ENCODE measurements at places on chromosomes 5 and 9.
A peak's percentile ranks its signal among the peaks of the same experiment; 100 is the strongest.

GRCh38 chr9:83625178-83625577 lies 2.2 kb downstream of the IDNK start:
- DNase-seq = no peak

DNA sequence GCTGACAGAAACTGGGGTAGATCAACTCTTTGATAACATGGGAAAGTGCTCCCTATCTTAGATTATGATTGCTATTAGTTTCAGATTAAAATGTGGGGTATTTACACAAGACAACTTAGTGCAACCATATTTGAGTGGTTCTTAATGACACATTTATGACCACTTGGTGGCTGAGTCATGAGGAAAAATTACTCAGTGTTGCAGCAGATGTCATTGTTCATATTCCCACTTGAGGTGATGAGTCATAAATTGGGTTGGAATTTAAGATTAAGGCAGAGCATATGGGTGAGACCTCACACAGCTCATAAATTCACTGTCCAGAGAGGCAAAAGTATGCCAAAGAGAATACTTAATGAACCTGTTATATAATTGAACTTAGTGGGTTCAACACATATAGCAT lies 408.3 kb downstream of the DMRT2 start:
- DNase-seq = no peak

- no peak for DNase-seq
Observed at GRCh38 chr5:53256746-53257145, 147.2 kb upstream of the MOCS2 start.

DNA sequence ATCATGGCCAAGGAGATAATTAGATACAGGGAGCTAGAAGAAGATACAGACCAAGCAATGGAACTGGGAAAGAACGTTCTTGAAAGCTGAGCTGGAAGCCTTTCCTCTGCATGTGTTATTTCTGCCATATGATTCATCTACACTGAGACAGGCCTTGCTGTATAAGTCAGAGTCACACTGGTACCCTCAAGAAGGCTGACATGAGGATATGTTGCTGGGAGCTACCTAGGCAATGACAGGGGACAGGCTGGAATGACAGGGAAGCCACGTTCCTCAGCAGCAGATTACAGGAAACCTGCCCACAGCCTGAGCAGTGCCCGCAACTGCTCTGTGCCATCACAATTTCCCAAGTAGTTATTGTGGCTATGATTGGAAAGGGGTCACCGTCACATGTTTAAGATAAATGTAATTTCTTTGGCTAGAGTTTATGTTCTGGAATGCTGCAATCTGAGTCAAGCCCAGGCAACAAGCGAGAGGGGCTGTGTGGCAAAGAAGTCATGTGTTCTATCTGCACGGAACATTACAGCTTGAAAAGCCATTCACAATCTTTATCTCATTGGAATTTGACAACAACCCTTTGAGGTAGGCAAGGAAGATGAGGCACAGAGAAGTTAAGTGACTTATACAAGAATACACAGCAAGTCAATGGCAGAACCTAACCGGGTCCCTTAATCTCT lies 108.2 kb downstream of the TTLL11 start:
- DNase-seq = no peak

DNA sequence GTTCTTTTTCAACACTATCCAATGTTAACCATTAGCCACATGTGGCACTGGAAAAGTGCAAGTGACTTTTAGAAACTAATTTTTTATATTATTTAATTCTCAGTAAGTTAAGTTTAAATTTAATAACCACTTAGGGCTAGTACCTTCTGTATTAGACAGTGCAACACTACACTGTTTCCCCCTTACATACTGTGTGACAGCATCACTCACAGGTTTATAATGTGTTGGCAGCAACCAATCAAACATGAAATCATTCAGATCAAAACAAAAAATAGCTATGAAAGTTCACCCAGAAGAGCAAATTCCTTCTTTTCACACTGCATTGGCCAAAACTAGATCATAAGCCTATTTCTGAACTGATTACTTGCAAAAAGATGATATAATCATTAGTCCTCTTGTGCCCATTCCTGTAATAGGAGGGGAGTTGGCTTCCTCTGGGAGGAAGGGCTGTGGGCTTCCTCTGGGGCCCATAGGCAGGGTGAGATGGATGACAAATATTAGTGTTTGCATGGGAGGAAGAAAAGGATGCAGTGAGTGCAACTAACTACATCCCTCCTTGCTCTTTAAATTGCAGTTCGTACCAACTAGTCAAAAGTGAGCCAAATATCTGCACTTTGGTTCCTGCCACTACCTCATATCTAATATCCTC lies 708.1 kb upstream of the RGMB start:
- no peak for DNase-seq

DNA sequence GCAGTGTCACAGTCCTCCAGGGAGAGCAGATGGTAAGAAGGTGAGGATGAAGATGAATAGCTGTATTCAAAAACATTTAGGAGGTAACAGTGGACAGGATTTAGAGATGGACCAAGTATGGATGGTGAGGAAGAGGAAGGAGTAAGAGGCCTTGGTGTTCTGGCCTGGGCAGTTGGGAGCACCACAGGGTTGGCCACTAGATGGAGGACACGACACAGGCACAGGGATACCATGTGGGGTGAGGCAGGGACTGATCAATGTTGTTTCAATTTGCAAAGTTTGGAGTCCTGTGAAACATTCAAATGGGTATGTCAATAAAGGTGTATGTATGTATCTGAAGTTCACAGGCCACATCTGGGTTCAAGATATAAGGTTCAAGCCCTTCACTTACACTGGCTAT lies 141.1 kb upstream of the RASEF start:
- DNase-seq = no peak

GRCh38 chr9:117375956-117376355 lies 38.9 kb downstream of the ASTN2 start:
- DNase-seq = no peak

DNA sequence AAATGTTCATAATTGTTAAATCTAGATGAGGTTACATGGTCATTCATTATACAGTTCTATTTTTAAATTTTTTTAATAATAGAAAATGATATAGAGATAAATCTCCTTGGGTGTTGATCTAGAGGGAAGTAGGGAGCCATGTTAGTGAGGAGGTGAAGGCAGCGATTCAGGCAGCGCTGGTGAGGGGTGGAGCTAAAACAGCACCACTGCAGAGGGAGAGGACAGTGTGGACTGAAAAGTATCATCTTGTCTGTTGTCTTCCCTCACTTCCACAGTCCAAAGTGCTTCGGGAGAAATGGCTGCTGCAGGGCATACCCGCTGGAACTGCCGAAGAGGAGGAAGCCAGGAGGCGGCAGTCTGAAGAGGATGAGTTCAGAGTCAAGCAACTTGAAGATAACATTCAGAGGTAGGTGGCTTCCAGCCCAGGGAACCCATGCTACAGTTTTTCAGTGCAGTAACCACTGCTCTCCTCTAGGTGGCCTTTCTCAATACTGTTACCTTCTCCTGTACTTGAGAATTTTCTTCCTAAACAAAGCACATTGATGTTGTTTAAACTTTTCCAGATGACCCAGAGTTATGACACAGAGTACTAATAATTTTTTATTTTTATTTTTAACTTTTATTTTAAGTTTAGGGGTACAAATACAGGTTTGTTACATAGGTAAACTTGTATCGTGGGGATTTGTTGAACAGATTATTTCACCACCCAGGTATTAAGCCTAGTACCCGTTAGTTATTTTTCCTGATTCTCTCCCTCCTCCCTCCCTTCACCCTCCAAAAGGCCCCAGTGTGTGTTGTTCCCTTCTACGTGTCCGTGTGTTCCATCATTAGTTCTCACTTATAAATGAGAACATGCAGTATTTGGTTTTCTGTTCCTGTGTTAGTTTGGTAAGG lies 100.5 kb downstream of the PALM2AKAP2 start:
- peak; percentile 16 for DNase-seq

GRCh38 chr5:123000731-123001130 lies 35.8 kb downstream of the PPIC start:
- DNase-seq = no peak

DNA sequence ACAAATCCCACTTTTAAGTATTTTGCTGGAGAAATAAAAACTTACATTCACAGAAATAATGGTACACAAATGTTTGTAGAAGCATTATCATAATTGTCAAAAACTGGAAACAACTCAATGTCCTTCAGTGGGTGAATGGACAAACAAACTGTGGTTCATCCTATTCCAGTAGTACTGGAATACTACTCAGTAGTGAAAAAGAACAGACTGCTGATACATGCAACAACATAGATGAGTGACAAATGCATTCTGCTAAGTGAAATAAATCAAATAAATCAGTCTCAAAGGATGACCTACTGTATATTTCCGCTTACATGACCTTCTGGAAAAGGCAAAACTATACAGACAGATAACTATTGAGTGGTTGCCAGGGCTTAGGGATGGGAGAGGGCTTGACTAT lies 114.1 kb downstream of the ANKRD55 start:
- DNase-seq = no peak

GRCh38 chr5:126503602-126504104 lies 80.4 kb downstream of the GRAMD2B start:
- DNase-seq = no peak

- DNase-seq = no peak
Observed at GRCh38 chr5:71778678-71779276, 59.7 kb downstream of the CARTPT start.

DNA sequence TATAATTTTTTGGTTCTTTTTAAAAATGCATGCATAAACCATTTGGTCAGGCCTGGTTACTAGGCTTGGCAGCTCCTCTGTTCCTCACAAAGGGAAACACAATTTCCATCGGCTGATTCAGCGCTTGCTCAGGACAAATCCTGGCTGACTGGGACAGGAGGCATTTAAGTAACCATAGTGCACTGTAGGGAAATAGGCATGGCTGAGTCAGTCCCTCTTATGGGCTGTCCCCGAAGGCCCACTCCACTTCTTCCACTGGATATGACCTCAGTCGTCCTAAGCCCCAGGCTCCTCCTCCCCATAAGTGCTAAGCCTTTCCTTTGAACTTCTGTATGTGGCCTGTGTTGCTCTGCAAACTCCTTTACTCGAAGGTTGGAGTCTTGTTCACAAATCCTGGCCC lies 71.2 kb upstream of the GLIS3 start:
- DNase-seq = no peak

DNA sequence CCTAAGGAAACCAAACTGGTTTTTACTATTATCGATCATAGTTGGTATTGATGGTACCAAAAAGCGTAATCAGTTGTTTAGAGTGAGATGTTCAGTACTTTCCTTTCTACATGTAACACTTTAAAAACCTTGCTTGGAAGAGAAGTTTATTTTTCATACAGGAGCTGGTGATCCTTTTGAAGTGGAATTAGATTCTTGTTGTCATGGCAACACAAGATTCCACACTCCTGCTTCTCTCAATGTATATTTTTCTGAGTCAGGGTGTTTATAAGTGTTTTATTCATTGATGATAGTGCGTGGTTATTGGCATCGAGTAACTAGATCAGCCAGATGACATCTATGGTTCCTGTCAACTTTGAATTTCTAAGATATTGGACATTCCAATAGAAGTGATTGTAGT lies 181.1 kb upstream of the CHD1 start:
- DNase-seq = no peak

- no peak for DNase-seq
Observed at GRCh38 chr5:22591461-22591860, 261.7 kb downstream of the CDH12 start.

DNA sequence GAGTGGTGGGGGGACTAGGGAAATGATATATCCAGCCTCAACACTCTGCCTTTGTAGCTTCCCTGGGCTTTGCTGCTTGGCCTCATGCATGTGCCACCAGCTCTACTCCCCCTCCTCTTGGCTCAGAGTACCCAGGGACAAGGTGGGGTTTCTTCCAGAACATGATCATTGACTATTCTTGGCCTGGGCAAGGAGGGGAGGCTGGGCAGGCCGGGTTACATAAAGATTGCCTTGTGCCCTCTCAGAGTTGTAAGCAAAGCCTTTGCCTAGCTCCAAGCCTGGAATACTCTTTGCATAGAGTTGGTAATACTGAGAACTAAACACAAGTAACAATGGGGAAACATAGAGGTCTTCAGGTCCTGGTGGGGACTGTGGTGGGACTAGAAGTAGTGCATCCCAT lies 11.9 kb downstream of the ADRB2 start:
- no peak for DNase-seq

DNA sequence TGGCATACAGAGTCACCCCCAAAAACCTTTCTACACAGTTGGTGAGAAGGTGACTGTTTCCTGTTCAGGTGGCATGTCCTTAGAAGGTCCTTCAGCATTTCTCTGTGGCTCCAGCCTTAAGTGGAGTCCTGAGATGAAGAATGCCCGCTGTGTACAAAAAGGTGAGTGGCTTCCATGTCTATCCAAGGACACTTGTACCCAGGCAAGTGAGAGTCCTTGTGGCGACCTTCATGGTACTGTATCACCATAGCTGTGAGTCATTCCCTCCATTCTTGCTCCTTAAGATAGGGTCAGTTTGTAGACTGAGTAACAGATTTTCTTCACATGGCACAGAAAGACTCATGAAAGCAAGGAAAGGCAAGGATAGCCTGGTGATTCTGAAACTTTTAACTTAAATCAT lies 63.1 kb downstream of the C7 start:
- DNase-seq = no peak

DNA sequence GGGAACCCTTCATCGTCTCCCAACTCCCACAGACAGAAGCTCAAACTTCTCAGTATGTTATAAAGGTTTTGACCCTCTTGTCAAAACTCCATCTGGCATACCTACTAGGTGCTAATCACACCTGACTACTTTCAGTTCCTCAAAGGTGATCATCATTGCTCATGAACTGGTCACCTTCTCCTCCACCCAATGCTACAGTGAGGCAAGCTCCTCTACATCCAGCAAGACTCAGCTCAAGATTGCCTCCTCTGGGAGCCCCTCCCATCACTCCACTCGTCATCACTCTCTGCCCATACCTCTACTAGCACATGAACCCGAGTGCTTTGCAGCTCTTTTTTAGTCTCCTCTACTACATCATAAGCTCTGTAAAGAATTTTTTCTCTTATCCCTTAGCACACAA lies 102.4 kb downstream of the LPAR1 start:
- DNase-seq = no peak

- DNase-seq = no peak
Observed at GRCh38 chr5:90941002-90941720, 382.6 kb downstream of the ADGRV1 start.

GRCh38 chr5:38373743-38374142 lies 115.4 kb downstream of the EGFLAM start:
- no peak for DNase-seq

GRCh38 chr5:143268388-143268787 lies 135.1 kb downstream of the NR3C1 start:
- DNase-seq = no peak

GRCh38 chr5:132070460-132071337 lies 2.9 kb upstream of the CSF2 start:
- DNase-seq = peak; percentile 70

DNA sequence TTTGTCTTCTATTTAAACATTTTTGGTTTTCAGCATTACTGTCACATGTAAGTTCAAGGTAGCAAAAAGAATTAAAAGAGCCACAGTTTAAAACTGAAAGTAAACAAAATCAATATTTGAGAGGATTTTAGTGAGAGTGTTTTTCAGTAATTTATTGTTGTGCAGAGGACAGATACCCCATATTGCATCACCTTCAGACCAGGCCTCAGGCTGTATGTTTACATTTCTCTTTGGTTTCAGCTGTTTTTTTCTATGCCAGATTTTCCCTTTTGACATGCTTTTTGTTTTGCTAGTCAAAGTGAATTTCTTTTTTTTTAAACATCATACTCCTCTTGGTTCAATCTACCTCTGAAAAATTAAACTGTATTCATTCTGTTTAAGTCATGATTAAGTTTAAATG lies 47.2 kb downstream of the MAST4 start:
- no peak for DNase-seq
